Endothelial cell of umbilical vein (primary cell): ENCODE measurements at places on chromosomes 1 and 21.

GRCh38 chr1:59452559-59452958, 155.7 kb downstream of the FGGY start:
- H3K36me3 ChIP-seq = no peaks in the 10 kb centered on the region
- no peak for DNase-seq
- no peaks in the 10 kb centered on the region for H3K27me3 ChIP-seq
- H3K4me3 ChIP-seq = no peak overlapping the region

GRCh38 chr1:116020668-116021272, 44.5 kb downstream of the SLC22A15 start:
- no peaks in the 10 kb centered on the region for H3K27me3 ChIP-seq
- DNase-seq = peak; percentile 52
- no peaks in the 10 kb centered on the region for H3K36me3 ChIP-seq
- no peak overlapping the region for H3K27ac ChIP-seq

DNA sequence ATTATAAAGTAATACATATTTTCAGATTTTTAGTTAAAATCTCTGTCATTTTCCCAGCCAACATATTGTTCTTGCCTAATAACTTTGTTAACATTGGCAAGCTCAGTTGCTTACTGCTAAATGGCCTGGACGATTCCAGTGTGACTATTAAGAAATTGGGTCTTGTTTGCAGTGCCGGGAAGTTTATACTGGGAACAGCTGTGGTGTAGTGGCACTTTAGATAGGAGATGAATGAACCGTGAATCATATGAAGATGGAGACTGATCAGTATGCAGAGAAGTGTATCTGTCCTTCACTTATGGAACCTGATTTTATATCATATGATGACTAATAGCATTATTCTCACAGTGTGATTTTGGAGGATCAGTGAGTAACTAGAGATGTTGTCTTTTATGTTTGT, 3.3 kb downstream of the CHRM3 start:
- H3K36me3 ChIP-seq = no peaks in the 10 kb centered on the region
- DNase-seq = no peak
- H3K4me1 ChIP-seq = no peaks in the 10 kb centered on the region
- H3K27me3 ChIP-seq = peaks cover 10% of the 10 kb centered on the region

DNA sequence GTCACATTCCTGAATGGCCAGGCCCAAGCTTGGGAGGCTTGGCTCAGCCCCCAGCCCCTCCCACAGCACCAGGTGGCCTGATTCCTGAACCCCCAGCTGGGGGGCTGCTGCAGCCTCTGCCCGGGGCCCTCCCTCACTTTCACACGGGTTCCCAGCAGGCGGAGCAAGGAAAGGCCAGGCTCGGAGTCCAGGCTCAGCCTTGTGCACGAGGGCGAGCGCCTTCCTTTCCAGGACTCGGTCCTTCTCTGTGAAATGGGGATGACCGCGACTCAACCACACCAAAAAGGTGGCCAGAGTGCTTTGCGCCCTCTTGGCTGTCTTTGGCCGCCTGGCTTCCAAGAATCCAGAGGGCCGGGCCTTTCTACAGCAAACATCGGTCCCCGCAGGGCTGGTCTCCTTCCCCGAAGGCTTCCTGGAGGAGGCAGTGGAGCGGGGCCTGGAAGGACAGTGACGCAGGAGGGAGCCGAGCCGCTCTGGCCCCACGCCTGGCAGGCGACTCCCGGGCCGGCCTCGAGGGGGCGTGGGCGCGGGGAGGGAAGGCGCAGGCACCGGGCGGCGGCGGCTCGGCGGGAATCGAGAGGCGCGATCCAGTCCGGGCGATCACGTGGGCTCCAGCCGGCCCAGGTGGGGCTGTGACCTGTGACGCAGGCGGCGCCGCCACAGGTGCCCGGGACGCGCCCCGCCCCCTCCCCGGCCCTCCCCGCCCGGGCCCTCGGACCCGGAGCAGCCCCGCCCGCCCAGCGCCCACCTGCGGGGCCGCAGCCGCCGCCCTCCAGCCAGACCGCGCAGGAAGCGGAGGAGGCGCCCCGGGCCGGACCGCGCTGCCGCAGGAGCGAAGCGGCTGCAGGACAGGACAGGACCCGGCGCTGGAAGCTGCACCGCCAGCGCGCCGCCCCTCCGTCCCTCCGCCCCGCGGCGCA, at the start of gene ARHGEF16:
Gene ARHGEF16 (plus strand): TSS at position 775 of the 920 bp plus-strand sequence. CDS start 8,420 bp downstream, outside the sequence.
- H3K4me1 ChIP-seq = no peaks in the 10 kb centered on the region
- no peak within 1 kb of the TSS for H3K27ac ChIP-seq
- H3K4me3 ChIP-seq = no peak within 1 kb of the TSS
- peaks cover 3% of the 10 kb centered on the region for H3K27me3 ChIP-seq

DNA sequence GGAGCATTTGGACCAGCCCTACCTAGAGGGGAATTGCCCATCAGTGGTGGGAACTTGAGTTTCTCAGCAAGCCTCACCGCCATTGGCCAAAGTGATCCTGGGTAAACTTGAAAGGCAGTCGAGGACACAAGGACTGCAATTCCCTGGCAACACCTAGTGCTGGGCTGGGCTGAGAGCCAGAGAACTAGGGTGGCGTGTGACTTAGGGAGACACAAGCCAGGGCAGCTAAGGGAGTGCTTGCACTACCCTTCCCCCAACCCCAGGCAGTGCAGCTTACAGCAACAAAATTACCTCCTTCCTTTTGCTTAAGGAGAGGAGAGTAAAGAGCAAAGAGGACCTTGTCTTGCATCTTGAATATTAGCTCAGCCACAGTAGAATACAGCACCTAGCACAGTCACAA, 176.9 kb upstream of the PRMT6 start:
- H3K27me3 ChIP-seq = no peaks in the 10 kb centered on the region
- H3K4me3 ChIP-seq = no peak overlapping the region
- no peak for DNase-seq
- no peaks in the 10 kb centered on the region for H3K36me3 ChIP-seq
- H3K4me1 ChIP-seq = no peaks in the 10 kb centered on the region

DNA sequence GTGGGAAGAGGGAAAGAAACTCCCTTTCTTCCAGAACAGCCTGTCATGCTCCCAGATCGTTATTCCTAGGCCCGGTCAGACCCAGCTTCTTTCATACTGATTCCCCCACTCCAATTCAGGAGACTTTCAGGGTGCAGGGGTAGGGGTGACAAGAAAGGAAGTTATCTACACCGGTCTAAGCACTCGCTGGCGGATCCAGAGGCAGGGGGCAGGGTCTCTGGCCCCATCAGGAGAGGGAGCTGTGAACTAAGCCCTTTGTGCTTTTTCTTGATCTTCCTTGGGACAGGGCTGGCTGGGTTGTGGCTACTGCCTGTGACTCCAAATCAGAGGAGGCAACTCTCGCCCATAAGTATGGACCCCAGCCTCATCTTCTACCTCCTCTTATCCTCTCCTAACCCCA, 44.3 kb downstream of the NEK2 start:
- no peaks in the 10 kb centered on the region for H3K4me1 ChIP-seq
- no peaks in the 10 kb centered on the region for H3K36me3 ChIP-seq
- H3K27me3 ChIP-seq = no peaks in the 10 kb centered on the region

DNA sequence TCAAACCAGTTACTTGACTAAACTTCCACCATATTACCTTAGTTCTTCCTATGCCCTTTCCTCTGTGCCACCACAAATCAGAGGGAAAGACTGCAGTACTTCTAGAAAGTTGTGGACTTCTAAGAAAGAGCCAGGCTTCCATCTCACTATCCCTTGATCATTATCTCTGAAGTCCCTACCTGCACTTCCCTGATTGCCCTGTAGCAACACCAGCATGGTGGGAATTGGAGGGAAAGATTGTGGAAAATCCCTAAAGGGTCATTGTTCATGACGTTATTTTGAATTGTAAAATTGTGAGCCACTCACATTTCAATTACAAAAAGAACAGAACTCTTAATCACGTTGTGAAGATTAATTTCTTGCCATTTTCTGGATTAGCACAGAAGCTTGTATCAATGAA, 23.4 kb upstream of the KIAA1614 start:
- no peak overlapping the region for H3K27ac ChIP-seq
- H3K27me3 ChIP-seq = no peaks in the 10 kb centered on the region
- H3K4me1 ChIP-seq = peaks cover 2% of the 10 kb centered on the region
- no peaks in the 10 kb centered on the region for H3K36me3 ChIP-seq

- no peaks in the 10 kb centered on the region for H3K27me3 ChIP-seq
- no peak overlapping the region for H3K27ac ChIP-seq
- no peak for DNase-seq
- no peaks in the 10 kb centered on the region for H3K4me1 ChIP-seq
- H3K4me3 ChIP-seq = no peak overlapping the region
- H3K36me3 ChIP-seq = no peaks in the 10 kb centered on the region
These were observed 18.5 kb downstream of the IBA57 start for GRCh38 chr1:228184152-228184551.

DNA sequence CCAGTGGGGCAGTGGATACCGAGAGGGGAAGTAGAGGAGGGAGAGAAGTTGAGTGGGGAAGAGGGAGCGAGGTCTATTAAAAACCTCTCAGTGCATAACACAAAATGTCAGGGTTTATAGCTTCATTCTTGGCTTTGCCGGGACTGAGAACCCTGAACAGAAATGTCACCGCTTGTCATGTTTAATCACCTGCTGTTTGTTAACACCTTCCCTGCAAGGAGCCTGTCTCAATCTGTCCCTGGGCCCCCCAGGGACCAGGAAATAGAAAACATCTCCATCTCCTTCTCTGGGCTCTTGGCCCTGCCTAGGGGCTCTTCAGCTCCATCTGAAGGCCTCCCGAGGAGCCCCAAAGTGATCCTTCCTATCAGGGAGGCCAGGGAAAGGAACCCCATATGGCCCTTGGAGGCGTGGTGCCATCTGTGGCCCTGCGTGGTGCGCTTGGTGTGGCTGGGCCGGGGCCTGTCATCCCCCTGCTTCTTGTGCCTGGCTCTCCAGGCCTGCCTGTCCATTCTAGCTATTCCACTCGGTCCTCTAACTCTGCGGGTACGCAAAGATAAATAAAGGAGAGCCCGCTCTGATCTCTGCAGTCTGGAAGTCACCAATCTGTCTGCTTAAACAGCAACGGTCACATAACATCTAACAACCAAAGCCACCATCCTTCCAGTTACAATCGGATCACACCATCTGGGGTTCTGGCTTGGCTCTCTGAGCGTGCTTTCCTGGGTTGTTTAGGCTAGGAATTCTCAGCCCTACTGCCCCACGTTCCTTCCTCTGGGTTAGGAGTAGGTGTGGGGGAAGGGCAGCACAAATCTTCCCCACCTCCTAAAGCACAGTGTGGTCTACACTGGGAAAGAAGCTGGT, 113.8 kb downstream of the CASZ1 start:
- no peak overlapping the region for H3K27ac ChIP-seq
- H3K4me3 ChIP-seq = no peak overlapping the region
- no peaks in the 10 kb centered on the region for H3K4me1 ChIP-seq
- no peaks in the 10 kb centered on the region for H3K36me3 ChIP-seq
- no peaks in the 10 kb centered on the region for H3K27me3 ChIP-seq

- no peak for DNase-seq
- no peak overlapping the region for H3K4me3 ChIP-seq
- no peaks in the 10 kb centered on the region for H3K4me1 ChIP-seq
- no peak overlapping the region for H3K27ac ChIP-seq
- H3K27me3 ChIP-seq = no peaks in the 10 kb centered on the region
These were observed 28.6 kb downstream of the LRIG2 start for GRCh38 chr1:113101588-113101987.
